ENCODE measurements at places on chromosomes 7 and 10. TPM values are rescaled to one million over a fixed set of nuclear protein-coding genes. Genes with fewer than 3 reads are reported as not detected.

Gene TMEM196
- total RNA-seq, result not detected

Gene THSD7A
- total RNA-seq, result 0.64 TPM

Gene ARPC1B
- 29.9 TPM for total RNA-seq

Gene GNB2
- total RNA-seq, result 225 TPM

Gene GNGT1
- not detected for total RNA-seq

Gene ALDH18A1
- 85.2 TPM for total RNA-seq

Gene ARHGEF5
- total RNA-seq, result 9.3 TPM

Gene FGFBP3
- total RNA-seq, result 4.8 TPM

Gene SRRM3
- 1.7 TPM for total RNA-seq

- DNase-seq, result no peak
These were observed 129.8 kb downstream of the BUB3 start for GRCh38 chr10:123284022-123284421.

DNA sequence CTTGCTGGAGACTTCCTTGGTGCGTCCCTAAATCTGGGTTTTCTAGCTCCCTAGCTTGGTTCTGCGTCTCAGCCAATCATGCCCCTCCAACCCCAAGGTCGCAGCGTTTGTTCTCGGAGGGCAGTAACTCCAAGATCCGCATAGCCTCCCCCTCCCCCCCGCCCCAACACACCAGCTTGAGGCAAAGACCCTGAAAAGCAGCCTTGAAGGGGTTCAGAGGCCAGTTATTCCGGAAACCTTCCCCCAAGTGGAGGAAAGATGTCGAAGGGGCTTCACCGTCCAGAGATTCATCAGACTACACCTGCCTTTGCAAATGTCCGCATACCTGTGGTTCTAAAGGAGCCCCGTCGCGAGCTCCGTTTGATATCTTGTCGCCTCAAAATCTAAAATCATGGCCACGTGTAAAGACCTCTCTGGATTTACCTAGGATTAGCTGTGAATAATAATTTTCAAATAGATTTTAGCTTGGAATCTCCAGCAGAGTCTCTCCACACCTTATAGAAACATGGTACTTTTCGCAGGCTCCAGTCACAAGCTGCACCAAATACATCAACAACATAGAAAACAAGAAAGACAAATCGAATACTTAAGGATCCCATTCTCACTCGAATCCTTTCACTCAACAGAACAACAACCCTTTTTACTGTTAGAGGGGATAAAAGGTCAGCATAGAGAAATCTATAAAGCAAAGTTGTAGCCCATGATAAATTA is 7.9 kb downstream of the DLX6 start:
- DNase-seq, result no peak

DNA sequence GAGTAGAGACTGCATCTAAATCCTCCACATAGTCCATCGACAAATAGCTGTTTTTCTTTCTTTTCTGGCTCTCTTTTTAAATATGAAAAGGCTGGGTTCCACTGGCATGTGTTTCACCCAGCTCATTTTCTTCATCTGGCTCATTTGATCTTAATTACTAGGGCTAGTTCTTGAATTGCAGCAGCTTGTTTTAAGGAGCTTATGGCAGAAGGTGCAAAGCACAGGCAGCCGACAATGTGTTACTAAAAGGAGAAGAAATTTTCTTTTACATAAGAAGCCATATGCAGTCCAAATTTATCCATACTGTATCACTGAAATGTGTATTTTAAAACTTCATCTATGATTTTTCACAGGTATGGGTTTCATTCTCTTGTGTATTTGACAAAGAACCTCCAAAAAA is 205.6 kb upstream of the PTER start:
- no peak for DNase-seq

DNA sequence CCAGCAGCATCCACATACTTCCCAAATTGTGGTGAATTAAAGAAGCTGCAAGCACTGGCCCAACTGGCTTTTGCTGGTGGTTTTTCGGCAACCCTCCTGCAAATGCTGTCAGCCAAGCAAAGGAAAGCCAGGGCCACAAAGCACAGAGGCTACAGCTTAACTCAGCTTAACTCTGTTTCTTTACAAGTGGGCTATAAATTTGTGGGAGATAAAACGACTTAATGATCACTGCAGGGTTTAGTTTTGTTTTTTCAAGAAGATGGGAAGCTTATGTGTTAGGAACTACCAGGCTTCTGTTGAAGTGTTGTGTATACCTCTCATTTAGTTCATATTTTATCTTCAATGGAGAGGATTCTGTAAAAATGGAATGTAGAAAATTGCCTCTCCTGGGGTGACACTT is 110.6 kb downstream of the TACC2 start:
- DNase-seq, result no peak

DNA sequence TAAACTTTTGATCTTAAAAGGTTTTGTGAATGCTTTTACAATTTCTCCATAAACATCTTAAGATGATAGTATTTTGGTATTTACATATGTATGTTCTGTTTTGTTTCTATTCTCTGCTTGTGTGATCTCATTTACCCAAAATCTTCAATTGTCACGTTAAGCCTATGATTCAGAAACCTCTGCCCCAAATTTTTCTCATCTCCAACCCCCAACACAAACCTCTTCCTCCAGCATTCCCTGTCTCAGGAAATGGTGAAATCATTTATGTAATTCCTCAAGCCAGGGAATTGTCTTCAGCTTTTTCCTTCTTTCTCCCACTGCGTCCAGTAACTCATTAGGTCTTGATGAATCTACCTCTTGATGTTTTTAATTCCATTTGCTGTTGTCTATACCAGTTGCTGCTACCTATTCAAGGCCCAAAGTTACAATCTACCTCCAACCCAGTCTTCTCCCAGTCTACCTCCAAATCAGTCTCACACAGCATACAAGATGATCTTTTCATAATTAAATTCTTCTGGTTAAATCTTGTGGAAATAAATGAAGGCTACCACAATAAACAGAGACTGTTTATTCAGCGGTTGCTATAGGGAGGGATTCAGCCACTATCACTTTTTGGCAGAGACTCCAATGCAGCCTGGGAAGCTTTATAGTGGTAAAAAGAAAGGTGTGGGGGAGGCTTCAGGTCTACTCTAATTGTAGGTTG is 5.8 kb downstream of the CFAP69 start:
- DNase-seq, result no peak

GRCh38 chr7:19526639-19527038 is 182.2 kb downstream of the POLR1F start:
- no peak for DNase-seq

GRCh38 chr7:64638822-64639221 is 27.1 kb upstream of the ZNF107 start:
- DNase-seq, result no peak

- no peak for DNase-seq
These were observed 32.2 kb downstream of the DNAJB12 start for GRCh38 chr10:72322280-72323058.

GRCh38 chr7:94400643-94401427 is 6.1 kb downstream of the COL1A2 start:
- peak; percentile 52 for DNase-seq

- peak; percentile 76 for DNase-seq
These were observed 1.6 kb upstream of the ORAI2 start for GRCh38 chr7:102431617-102432298.

- DNase-seq, result no peak
These were observed 1.9 kb upstream of the NRF1 start for GRCh38 chr7:129609666-129610065.

GRCh38 chr7:50608196-50608906 is 43.1 kb upstream of the DDC start:
- DNase-seq, result no peak

DNA sequence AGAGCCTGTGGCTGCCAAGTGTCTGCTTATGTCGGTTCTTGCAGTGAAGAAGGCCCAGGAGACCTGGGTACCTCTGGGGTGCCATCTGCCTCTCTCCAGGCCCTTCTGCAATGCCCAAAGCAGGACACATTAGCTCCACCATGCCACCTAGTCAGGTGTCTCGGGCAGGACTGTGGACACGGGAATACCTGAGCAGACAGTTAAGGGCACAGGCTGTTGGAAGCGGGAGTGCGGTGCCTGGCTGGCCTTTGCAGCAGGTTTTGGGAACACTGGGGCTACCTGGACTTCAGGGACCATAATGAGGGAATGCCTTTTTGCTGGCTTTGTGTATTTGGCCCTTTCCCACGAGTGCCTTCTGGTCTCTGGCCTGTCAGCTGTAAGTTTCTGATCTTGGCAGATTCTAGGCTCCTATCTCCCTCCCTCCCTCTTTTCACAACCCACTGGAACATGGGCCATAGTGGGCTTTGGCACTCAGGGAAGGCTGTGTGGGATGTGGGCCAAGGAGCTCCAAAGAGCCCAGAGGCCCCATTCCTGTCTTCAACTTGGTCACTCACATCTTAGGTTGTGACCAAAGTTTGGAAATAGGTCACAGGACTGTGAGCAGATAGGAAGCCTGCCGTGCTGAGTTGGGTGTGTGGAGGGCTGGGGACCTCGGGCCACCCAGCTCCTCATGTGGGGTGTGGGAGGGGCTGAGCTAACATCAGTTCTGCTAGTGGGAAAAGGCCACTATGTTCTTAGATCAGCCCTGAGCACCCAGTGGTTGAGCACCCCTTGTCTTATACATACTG is 41.5 kb upstream of the CXCL12 start:
- DNase-seq, result no peak

- DNase-seq, result no peak
These were observed 100.1 kb downstream of the LSMEM1 start for GRCh38 chr7:112580717-112581435.

DNA sequence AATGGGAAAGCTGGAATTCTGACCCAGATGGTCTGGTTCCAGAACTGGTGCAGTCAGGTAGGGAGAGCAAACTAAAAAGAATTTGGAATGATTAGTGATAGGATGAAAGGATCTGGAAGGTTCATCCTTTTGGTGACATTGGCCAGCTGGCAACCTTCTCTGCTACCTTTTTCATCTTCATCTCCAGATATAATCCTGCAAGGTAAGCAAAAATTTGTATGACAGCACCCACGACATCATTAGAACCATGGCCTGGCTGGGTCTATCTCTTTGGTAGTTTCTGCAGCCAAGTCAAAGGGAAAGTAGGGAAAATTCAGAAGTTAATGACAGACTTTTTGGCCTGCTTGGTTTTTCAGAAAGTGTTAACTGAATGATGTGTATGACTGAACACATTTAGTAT is 188.9 kb upstream of the MALRD1 start:
- DNase-seq, result no peak

DNA sequence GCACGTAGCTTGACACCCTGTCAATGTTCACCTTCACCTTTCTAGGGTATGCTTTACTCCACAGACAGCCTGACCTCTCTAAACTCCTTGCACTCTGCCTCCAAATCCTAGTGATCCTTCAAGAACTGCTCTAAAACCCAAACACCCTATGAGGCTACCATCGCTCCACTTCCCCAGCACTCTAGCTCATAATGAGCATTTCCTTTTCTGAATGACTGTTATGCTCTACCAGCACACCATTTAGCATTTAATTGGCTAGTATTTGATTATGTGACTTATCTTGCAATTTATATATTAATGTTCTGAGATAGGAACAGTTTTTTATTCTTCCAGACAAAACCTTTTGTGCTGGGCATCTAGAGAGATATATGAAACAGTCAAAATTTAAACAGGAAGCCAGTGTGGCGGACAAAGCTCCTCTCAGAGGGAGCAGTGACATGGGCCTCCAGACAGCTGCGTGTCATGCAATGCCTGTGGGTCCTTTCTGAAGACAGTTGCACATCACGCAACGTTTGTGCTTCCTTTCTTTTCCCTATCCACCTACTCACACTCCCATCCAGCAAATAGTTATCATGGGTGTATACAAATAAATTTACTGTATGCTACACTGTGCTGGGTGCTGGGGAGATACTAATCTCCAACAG is 86.3 kb downstream of the ALOX5 start:
- DNase-seq, result no peak

- DNase-seq, result peak; percentile 33
These were observed 84.0 kb downstream of the GATA3 start for GRCh38 chr10:8138471-8138870.

GRCh38 chr7:51471210-51471980 is 154.8 kb upstream of the COBL start:
- DNase-seq, result no peak

- DNase-seq, result no peak
These were observed 579.0 kb upstream of the DPP6 start for GRCh38 chr7:153473185-153473584.

DNA sequence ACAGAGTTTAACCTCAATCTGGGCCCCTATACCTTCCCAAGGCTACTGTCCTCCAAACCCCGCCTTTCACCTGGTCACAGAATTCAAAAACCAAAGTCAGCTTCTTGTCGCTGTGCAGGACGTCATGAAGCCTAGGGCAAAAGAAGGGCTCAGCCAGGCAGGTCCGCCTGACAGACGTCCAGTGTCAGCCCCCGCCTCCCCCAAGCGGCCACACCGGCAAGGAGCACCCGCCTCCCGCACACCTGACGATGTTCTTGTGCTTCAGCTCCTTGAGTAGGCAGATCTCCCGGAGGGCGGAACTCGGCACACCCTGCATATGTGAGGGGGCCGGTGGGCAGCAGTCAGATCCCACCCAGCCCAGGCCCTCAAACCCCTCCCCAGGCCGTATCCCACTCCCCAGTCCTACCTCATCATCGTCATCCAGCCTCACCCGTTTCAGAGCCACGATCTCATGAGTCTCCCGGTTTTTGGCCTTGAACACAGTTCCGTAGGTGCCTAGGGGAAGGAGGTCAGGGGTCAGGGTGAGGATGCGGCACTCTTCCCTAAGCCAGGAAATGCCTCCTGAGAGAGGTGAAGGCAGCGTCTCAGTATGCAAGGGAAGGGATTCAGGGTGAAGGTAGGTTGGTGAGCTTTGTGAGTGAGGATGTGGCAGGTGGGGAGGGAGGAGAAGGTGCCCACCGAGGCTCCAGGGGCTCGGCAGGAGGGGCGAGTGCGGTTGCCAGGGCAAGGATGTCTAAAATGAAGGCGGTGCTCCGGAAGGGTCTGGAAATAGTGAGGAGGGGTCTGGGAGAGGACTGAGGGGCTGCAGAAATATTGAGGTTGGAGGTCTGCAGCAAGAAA is 811 bp downstream of the CDK5 start:
- DNase-seq, result no peak

DNA sequence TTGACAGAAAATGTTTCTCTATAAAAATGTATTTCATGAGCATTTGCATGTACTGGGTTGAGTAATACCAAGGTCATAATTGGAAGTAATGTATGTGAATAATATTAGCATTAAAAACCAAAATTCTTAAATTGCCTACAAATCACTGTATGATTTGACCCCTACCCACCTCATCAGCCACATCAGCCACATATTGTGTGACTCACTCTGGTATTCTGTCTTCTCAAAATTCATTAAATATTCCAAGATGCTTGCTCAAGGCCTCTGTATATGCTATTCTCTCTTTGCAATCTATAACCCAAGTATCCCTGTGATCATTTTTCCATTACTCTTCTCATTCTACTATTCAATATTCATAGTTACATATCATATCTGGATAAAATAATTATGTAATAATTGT is 21.4 kb downstream of the POT1 start:
- DNase-seq, result no peak

GRCh38 chr7:1899196-1899595 is 229.1 kb downstream of the ELFN1 start:
- DNase-seq, result no peak

GRCh38 chr10:86365346-86366032 is 1.1 kb downstream of the GRID1 start:
- no peak for DNase-seq

All from A673 (cell line).